ENCODE measurements at places on chromosomes 1 and 21.

GRCh38 chr1:211577277-211577818 is 1.6 kb downstream of the SLC30A1 start:
- H3K4me1 ChIP-seq: peaks cover 18% of the 10 kb centered on the region
- no peak overlapping the region for H3K27ac ChIP-seq
- peaks cover 2% of the 10 kb centered on the region for H3K36me3 ChIP-seq
- DNase-seq: no peak
- H3K27me3 ChIP-seq: no peaks in the 10 kb centered on the region

- no peak overlapping the region for H3K27ac ChIP-seq
- peaks cover 51% of the 10 kb centered on the region for H3K36me3 ChIP-seq
- DNase-seq: no peak
- no peaks in the 10 kb centered on the region for H3K4me1 ChIP-seq
- H3K4me3 ChIP-seq: no peak overlapping the region
- H3K27me3 ChIP-seq: no peaks in the 10 kb centered on the region
These were observed 15.4 kb downstream of the ANGPTL7 start for GRCh38 chr1:11204396-11205190.

- H3K4me1 ChIP-seq: no peaks in the 10 kb centered on the region
- H3K4me3 ChIP-seq: no peak overlapping the region
- H3K36me3 ChIP-seq: no peaks in the 10 kb centered on the region
- H3K27me3 ChIP-seq: no peaks in the 10 kb centered on the region
- H3K27ac ChIP-seq: no peak overlapping the region
- no peak for DNase-seq
These were observed 53.3 kb downstream of the PRDM16 start for GRCh38 chr1:3122311-3122710.

DNA sequence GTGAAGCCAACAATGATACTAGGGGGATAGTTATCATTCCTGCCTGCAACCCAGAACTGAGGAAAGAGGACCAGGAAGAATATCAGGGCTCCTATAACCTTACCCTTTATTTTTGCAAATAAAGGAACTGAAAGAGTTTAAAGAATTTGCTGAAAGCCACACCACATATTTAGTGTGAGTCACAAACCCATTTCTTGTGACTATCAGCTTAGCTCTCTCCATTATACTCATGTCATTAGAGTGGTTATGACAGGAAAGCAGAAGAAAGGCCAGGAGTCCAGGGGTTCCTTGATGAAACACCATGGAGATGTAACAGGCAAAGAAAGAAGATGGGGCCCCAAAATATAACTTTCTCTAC is 141.1 kb upstream of the SAMSN1 start:
- H3K27ac ChIP-seq: no peak overlapping the region
- H3K27me3 ChIP-seq: no peaks in the 10 kb centered on the region
- DNase-seq: no peak
- no peaks in the 10 kb centered on the region for H3K36me3 ChIP-seq
- no peaks in the 10 kb centered on the region for H3K4me1 ChIP-seq

DNA sequence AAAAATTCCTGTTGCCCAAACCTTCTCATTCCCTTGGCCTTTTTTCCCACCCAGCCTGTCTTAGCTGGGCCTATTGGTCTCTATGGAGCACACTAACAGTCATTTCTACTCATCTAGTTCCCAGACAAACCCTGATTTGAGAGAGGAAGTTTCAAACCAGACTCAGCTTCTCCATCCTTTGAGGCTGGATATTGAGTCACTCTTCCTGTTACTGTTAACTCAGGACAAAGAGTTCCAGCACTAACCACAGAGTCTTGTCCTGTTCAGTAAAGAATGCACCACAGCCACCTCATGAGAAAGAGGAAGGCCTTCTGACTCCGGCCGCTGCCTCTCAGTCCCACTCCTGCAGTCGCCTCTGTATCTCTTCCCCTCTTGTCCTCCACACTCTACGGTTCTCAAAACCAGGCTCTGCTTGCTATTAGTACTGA is 137.8 kb downstream of the PTPRC start:
- no peak overlapping the region for H3K27ac ChIP-seq
- H3K36me3 ChIP-seq: no peaks in the 10 kb centered on the region
- H3K4me3 ChIP-seq: no peak overlapping the region
- no peaks in the 10 kb centered on the region for H3K27me3 ChIP-seq
- no peak for DNase-seq
- H3K4me1 ChIP-seq: no peaks in the 10 kb centered on the region

- H3K36me3 ChIP-seq: no peaks in the 10 kb centered on the region
- H3K4me1 ChIP-seq: no peaks in the 10 kb centered on the region
- H3K4me3 ChIP-seq: no peak overlapping the region
- H3K27me3 ChIP-seq: no peaks in the 10 kb centered on the region
- H3K27ac ChIP-seq: no peak overlapping the region
- no peak for DNase-seq
These were observed 47.5 kb downstream of the HSF2BP start for GRCh38 chr21:43611598-43612369.

GRCh38 chr1:116159177-116159576 is 48.0 kb downstream of the MAB21L3 start:
- H3K4me1 ChIP-seq: no peaks in the 10 kb centered on the region
- no peak for DNase-seq
- H3K27ac ChIP-seq: no peak overlapping the region
- H3K27me3 ChIP-seq: no peaks in the 10 kb centered on the region
- H3K36me3 ChIP-seq: no peaks in the 10 kb centered on the region
- H3K4me3 ChIP-seq: no peak overlapping the region

DNA sequence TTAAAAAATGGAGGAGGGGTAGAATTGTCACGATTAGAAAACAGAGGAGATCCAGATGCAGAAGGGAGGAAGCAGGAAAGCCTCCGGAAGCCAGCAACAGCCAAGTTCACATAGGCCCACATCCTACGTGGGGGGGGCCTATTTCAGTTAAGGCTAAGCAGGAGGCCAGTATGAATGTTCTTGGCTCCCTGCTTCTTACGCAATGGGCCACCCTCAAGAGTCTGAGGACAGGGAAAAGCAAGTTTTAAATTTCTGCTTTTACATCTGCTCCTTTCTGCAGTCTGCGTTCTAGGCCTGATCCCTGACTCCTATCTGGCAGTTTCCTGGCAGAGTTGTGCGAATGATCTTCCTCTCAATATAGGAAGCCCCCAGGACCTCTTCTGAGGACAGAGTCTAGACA is 30.6 kb downstream of the RABIF start:
- DNase-seq: no peak
- no peak overlapping the region for H3K4me3 ChIP-seq
- no peak overlapping the region for H3K27ac ChIP-seq
- no peaks in the 10 kb centered on the region for H3K36me3 ChIP-seq

DNA sequence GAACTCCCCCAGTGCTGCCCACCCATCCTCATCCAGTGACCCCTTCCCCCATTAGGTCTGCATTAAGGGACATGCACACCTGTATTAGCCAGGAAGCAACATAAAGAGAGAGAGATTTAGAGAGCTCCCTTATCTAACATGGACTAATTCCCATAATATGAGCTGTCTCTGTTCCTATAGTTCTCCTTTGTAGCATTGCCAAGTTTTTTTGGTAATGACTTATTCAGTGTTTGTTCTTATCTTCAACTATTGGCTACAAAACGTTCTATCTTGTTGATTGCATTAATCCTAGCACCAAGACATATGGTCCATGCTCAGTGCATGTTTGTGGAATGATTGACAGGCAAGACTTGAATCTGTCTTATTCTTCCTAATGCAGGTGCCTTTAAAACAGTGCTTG is 264.0 kb downstream of the ADGRL2 start:
- H3K27ac ChIP-seq: no peak overlapping the region
- no peaks in the 10 kb centered on the region for H3K4me1 ChIP-seq
- no peaks in the 10 kb centered on the region for H3K27me3 ChIP-seq
- no peaks in the 10 kb centered on the region for H3K36me3 ChIP-seq
- H3K4me3 ChIP-seq: no peak overlapping the region

GRCh38 chr1:94719926-94720793 is 100.0 kb upstream of the SLC44A3 start:
- H3K4me1 ChIP-seq: no peaks in the 10 kb centered on the region
- no peak for DNase-seq
- H3K4me3 ChIP-seq: no peak overlapping the region

- no peaks in the 10 kb centered on the region for H3K36me3 ChIP-seq
- no peaks in the 10 kb centered on the region for H3K4me1 ChIP-seq
- H3K27me3 ChIP-seq: no peaks in the 10 kb centered on the region
- no peak overlapping the region for H3K27ac ChIP-seq
- no peak for DNase-seq
These were observed 132.4 kb downstream of the EDEM3 start for GRCh38 chr1:184622136-184622823.

- no peaks in the 10 kb centered on the region for H3K36me3 ChIP-seq
- H3K4me3 ChIP-seq: no peak overlapping the region
- no peak overlapping the region for H3K27ac ChIP-seq
- no peak for DNase-seq
These were observed 11.0 kb upstream of the LDLRAD2 start for GRCh38 chr1:21801100-21801499.

- H3K27ac ChIP-seq: no peak overlapping the region
- no peaks in the 10 kb centered on the region for H3K27me3 ChIP-seq
- no peak for DNase-seq
- no peaks in the 10 kb centered on the region for H3K36me3 ChIP-seq
- H3K4me1 ChIP-seq: peaks cover 31% of the 10 kb centered on the region
These were observed 77.4 kb downstream of the S1PR1 start for GRCh38 chr1:101314244-101314643.

DNA sequence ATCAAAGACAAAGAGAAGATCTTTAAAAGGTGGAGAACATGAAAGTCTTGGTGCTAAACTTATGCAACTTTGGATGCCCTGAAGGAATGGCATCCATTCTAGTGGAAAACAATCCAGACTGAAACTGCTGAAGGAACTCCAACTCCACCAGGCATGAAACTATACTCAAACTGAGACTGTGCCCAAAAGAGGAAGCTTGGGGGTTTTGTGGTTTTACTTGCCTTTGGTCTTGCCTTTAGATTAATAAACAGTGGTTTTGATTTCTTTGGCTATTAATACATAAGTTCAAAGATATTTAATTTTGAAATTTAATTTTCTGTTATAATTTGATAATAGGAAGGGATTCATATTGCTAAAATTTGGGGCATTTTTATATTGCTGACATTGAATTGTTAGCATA is 17.4 kb upstream of the SLC30A10 start:
- H3K36me3 ChIP-seq: no peaks in the 10 kb centered on the region
- H3K27me3 ChIP-seq: no peaks in the 10 kb centered on the region
- H3K27ac ChIP-seq: no peak overlapping the region
- no peak overlapping the region for H3K4me3 ChIP-seq
- no peak for DNase-seq

DNA sequence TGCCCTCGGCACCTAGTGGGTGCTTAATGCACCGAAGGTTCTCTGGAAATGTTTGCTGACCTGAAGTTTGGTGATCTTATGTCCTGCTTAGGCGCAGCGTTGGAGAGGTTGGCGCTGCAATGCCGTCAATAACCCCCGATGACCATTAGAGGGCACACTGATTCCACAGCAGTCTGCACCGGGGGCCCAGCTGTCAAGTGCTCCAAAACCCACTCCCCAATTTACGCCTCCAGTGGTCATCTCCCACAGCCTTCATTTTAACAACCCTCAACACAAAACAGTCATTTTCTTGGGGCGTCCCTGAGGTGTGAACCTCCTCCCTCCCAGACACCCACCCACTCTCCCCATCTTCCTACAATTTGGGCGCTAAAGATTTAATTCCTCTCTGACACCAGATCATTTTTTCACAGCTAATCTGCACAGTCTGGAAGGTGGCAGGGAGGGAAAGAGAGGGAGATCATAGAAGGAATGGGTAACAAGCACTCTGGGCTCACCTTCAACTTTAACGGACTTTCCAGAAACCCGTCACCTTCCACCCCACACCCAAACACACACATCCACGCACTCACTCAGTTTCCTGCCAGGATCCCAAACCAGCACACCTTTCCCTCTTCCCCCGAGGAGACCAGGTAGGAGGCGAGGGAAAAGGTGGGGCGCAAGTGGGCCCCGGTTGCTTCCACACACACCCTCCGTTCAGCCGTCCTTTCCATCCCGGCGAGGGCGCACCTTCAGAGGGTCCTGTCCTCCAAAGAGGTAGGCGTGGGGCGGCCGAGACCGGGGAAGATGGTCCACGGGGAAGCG is 570 bp upstream of the NPR1 start:
- H3K4me1 ChIP-seq: peaks cover 28% of the 10 kb centered on the region
- peaks cover 32% of the 10 kb centered on the region for H3K27me3 ChIP-seq
- H3K27ac ChIP-seq: no peak overlapping the region
- no peaks in the 10 kb centered on the region for H3K36me3 ChIP-seq
- DNase-seq: no peak

Measured in effector memory CD4-positive, alpha-beta T cell (primary cell).